ENCODE measurements at places on chromosomes 3 and 15.

DNA sequence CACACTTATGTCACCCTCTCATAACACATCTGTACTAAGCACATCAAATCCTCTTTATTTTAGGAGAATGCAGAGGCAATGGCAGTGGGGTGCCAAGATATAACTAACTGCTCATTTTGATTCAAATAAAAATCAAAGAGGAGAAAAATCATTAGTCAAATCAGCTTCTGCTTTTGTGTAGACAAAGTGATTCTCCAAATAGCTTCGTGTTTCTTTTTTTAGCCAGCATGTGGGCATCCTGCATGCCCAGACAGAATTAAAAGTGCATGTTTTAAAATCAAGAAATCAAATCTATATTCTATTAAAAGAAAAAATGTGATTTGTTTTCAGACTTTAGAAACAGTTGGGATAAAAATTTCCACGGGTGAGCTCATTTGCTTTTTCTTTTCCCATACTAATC, 761.3 kb upstream of the CFAP20DC start:
- DNase-seq: no peak

GRCh38 chr3:127193341-127193740, 410 bp downstream of the PRR23E start:
- DNase-seq: no peak

DNA sequence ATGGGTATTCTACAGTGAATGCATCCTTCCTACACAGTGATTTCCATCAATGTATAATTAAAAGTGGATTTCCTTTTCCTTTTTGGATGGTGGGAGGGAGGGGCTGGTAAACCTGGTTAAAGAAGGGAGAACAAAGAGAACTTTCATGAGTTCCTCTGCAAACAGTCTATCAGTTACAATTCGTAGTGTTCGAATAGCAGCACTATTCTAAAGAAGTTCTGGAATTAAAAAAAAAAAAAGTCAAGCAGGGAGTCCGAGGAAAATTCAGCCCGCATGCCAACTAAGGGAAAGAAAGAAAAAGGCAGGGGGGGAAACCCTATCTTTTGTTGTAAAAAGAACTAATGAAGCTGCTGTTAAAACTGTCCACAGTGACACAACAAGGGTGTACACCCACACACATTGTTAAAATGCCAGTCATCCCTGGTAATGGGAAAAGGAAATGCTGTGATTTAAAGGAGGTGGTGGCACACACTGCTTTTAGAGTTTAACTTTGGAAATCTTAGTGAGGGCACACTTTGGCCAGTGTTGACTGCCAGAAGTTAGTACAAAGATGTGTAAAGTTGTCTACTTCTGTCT, 521.2 kb downstream of the ZIC1 start:
- no peak for DNase-seq

DNA sequence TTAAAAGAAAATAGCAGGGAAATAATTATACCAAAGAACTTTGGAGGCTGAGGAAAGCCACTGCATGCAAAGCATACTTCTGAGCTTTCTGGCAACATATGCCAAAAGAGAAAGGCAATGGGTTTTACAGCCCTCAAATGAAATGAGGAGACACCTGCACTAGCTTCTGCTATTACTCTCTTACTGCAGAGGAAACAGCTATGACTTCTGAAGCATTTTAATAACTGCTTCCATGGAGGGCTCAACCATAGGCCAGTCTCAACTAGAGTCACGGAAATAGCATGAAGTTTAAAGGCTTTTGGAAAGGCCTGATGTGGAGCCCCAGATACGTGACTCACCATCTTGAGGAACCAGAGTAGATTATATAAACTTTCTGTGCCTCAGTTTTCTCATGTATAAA, 114.8 kb downstream of the OXNAD1 start:
- no peak for DNase-seq

DNA sequence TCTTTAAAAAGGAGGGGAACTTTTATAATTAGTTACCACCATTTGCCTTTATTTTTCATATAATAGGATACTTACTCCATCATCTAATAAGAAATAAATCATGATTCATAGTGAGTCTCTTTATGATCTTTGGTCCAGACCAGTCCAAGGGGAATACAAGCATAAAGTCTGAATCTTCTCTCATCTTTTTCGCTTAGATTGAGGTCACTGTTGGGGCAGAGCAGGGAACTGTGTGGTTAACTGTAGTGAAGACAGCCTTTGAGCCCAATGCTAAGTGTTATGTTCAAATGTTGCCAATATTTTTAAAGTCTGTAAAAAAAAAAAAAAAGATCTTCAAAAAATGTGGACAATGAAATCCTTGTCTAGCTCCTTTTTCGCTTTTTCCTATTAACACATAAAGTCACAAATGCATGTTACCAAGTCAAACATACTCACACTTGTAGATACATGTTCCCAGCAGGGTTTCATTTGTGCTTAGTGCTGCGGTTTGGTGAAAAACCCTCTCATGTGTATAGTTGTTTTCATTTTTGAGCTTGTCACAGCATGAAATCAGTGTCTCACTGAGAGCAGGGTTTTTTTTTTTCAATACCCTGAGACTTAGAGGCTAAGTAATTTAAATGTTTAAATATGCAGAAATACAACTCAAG, 72.1 kb downstream of the EPHA3 start:
- DNase-seq: no peak

DNA sequence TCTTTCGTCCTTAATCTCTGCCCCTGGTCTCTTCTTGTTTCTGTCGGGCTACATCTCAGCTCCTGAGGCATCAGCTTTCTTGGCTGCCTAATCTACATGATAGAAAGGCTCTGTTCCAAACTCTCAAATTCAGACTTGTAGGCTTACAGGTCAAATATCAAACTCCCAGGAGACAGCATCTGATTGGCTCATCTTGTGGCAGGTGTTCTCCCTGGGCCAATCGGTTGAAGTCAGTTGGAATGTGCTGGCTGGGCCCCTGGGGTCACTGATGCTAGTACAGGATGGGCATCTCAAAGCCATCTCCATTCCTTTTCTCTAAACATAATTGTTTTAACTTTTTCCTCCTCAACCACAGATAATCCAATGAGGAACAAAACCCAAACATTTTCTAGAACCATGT, 198.7 kb downstream of the CNTN3 start:
- no peak for DNase-seq

- no peak for DNase-seq
Measured at GRCh38 chr3:78115983-78116382, 1076.1 kb downstream of the ROBO2 start.

GRCh38 chr3:39150803-39151631, 2.4 kb downstream of the CSRNP1 start:
- DNase-seq: no peak

- no peak for DNase-seq
Measured at GRCh38 chr3:130263708-130264107, 81.8 kb upstream of the COL6A5 start.

DNA sequence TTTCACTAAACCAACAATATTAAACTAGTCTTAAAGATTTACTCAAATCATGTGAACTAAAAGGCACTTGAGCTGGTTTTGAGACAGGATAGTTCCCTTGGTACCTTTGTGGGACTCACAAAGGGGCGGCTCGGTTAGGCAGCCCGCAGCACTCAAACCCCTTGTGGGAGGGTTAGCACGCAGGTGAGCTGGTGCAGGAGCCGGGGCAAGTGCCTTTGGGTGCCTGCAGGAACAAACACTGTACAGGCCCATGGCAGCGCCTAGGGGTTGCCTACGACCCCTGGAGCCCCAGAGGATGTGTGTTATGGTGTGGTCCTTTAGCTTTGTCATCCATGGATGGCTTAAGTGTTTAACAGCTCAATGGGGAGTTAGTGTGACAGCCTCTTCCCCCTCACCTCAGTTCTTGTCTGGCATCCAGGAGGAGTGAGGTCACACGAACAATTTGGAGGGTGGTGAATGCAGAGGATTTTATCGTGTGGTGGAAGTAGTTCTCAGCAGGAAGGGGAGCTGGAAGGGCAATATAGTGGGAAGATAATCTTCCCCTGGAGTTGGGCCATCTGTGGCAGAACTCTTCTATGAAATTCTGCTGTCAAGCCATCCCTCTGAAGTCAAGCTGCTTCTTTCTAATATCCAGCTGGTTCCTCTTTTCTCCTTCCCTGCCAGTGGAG, 470.9 kb downstream of the RBMS3 start:
- DNase-seq: no peak

Measured in stimulated activated CD4-positive, alpha-beta T cell treated with anti-CD3 and anti-CD28 coated beads, Interleukin-1b, Interleukin-23, amount 100 ng/mL, for 24 hours (primary cell).